Activated CD8-positive, alpha-beta memory T cell treated with anti-CD3 and anti-CD28 coated beads, Interleukin-2, amount 50 U/mL, for 48 hours (primary cell): ENCODE measurements at places on chromosomes 2 and 18.

DNA sequence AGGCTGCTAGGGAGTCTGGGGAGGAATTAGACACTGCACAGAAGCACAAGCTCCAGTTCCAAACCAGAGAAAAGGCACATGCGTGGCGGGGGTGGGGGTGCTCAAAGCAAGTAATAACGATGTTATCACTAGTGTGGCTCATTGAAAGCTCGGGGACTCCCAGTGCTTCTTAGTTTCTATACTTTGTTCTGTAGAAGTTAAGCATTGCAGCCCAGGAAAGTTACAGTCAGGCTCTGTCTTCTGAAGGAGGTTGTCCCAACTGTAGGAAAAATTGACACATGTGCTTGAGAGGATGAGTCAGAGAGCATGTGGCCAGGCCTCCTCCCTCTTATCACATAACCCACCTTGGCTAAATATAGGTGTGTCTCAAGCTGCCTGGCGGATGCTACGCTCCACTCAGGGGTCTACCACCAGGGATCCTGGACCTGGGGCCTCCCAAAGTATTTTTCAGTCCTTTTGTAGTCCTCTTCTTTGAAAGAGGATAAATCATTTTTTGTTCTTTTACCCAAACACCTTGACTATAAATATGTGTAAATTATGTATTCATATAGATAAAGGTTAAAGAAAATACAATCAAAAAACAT is 3.8 kb downstream of the GALNT5 start:
- peak; percentile 66 for DNase-seq

DNA sequence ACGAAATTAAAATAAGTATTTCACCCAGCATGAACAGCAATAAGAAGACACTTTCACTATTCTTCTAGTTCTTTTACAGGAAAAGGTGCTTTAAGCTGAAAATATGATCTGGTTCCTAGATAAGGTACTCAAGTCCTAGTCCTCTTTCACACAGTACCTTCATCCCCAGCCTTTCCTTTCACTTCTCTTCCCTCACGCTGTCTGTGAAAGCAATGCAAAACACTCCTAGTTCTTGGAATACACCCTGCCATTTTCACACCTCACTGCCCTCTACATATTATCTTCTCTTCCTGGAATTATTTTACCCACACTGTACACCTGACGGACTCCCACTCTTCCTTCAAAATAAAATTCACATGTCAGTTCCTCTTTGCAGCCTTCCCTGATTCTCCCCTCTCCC is 82.9 kb downstream of the DNAH7 start:
- no peak for DNase-seq

DNA sequence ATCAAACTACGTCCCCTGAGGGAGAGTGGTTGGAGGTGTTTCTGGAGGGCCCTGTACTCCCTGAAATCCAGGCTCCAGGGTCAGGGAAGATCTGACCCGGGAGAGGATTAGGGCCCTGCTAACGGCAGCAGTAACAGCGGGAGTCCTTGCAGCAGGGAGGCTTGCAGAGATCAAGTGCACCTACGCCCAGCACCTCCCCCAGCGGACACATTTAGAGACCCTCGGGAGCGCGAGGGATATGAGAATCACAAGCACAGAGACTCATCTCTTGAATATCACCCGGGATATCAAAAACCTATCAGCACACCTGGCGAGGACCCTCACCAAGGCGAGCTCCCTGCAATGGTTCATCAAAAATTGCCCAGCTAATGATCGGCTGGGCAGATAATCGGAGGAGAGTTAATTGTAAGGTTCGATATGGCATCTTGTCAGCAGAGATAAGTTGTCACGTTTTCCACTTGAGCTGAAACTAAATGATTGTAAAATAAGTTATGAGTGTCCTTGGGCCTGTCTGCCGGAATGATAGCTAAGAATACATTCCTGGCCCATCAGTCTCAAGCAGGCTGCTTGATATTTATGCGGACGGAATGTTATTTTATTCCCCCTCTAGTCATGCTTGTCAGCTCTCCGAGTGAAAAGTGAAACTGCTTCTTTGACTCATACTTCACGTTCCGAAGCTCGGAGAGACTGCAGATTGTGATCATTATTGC is 209.8 kb downstream of the GBX2 start:
- no peak for DNase-seq

- no peak for DNase-seq
Observed at GRCh38 chr18:63099091-63099840, 220.3 kb downstream of the BCL2 start.

DNA sequence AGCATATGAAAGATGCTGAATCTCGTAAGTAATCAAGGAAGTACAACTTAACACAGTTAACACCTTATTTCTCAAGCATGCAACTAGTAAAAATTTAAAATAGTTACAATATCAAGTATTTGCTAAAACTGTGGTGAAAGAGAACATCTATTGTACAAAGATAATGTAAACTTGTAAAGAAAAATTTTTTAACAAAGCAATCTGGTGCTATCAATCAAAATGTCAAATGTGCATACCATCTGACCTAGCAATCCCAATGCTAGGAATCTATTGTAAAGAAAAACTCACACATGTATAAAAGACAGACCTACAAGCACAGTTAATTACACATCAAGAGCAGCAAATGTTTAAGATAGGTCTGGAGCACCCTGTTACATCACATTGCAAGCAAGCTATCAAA is 90.1 kb downstream of the SLC66A3 start:
- DNase-seq, result no peak

DNA sequence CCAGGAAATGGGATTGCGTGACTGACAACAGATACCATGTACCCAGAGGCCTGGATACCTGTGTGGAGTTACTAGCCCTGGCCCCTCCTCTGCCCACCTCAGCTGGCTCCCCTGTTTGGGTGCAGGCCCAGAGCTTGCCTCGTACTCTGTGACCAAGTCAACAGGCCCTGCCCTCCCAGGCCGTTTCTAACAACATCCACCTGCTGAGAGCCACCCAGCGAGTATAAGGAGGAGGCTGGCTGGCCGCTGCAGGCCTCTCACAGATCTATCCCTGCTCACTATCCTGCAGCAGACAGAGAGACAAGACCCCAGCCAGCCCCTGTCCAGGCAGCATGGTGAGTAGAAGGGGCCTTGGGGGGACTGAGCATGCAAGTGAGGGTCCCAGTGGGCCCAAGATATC is 12.5 kb upstream of the TUBA4A start:
- DNase-seq, result no peak

- peak; percentile 17 for DNase-seq
Observed at GRCh38 chr2:148533685-148534084, 110.9 kb upstream of the EPC2 start.

DNA sequence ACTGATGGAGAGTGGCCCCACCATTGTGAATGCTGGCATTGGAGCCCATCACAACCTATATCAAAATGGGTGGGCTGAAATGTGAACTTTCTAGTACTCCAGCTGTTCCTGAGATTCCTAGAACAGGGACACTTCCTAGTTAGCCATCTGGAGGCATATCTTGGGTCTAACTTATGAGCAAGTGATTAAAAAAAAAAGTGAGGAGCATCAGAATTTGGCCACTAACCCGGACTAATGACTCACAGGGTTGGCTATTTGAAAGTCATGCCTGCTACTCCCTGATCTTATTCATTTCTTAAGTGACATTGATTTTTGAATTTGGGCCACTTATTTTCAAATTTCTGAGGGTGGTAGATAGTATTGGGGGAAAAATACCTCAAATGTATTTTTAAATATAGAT is 216.6 kb downstream of the HRH4 start:
- DNase-seq, result no peak
